ENCODE measurements at places on chromosomes 11 and 22.

- no peak for DNase-seq
Observed at GRCh38 chr11:94856443-94856842, 88.3 kb downstream of the AMOTL1 start.

DNA sequence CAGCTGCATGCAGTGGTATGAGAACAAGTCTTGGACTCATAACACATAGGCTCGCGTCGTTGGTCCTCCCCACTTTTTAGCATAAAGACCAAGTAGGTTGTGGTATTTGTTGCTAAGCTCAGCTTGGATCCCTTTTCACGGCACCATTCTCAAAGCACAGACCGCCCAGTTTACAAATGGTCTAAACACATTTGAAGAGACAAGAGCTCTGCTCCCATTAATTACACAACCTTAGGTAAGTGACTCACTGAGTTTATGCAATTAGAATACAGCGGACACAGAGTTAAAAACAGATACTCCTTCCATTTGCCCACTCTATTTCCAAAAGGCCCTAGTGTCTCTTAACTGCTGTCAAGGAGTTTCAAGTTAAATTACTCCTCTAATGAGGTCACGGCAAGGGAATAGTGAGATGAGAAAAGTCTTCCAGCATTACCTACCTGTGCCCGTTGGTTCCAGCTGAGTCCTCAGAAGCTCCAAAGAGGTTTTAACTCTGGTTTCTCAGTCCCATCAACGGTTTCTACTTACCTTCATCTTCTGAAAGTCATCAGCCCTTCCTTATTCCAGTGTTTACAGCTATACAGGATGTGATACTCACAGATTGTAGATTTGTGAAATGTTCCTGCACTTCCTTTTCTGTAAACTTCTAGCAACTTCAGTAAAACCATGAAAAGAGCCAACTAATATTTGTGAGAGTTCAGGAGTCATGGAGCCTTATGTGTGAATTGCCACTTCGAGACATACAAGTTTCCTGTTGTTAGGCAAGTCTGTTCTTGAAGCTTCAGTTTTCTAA is at the start of gene MS4A6A:
MS4A6A (minus strand) TSS at position 543 of the 790 bp plus-strand sequence. CDS start 1,356 bp downstream, outside the sequence.
- DNase-seq = no peak

DNA sequence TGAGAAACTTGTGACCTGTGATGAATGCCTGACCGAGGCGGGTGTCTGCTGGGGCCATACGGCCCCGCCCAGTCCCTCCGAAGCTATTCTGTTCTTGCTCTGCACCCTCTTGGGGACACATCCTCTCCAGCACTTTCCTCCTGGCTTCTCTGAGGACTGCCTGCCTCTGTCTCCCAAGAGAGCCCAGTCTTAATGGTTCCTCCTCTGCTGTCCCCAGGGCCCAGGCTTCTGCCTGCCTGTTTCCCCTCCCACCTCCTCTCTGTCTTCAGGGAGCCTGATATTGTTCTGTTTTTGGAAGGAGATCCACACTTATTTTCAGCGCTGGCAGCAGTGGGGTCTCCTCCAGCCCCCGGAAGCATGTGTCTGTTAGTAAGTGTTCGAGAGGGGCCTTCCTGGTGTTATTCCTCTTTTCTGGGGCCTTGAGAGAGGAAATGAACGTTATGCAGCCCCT is 18.7 kb downstream of the SYNGR1 start:
- no peak for DNase-seq

DNA sequence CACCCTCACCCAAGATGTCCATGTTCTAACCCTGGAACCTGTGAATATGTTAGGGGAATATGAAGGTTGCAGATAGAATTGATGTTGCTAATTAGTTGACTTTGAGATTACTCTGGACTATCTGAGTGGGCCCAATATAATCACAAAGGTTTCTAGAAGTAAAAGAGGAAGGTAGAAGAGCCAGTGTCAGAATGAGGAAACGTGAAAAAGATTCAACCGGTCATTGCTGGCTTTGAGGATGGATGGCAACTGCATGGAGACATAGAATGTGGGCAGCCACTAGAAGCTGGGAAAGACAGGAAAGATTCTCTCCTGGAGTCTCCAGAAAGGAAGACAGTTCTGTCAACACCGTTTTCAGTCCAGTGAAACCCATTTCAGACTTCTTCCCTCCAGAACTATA is 86.6 kb downstream of the CLPB start:
- no peak for DNase-seq

Measured in NCI-H526 (cell line).